ENCODE measurements at places on chromosomes 5 and 9.

- DNase-seq, result peak; percentile 91
Observed at GRCh38 chr9:4665357-4665756, 923 bp downstream of the SPATA6L start.

- no peak for DNase-seq
Observed at GRCh38 chr9:33147416-33148169, 19.5 kb downstream of the B4GALT1 start.

DNA sequence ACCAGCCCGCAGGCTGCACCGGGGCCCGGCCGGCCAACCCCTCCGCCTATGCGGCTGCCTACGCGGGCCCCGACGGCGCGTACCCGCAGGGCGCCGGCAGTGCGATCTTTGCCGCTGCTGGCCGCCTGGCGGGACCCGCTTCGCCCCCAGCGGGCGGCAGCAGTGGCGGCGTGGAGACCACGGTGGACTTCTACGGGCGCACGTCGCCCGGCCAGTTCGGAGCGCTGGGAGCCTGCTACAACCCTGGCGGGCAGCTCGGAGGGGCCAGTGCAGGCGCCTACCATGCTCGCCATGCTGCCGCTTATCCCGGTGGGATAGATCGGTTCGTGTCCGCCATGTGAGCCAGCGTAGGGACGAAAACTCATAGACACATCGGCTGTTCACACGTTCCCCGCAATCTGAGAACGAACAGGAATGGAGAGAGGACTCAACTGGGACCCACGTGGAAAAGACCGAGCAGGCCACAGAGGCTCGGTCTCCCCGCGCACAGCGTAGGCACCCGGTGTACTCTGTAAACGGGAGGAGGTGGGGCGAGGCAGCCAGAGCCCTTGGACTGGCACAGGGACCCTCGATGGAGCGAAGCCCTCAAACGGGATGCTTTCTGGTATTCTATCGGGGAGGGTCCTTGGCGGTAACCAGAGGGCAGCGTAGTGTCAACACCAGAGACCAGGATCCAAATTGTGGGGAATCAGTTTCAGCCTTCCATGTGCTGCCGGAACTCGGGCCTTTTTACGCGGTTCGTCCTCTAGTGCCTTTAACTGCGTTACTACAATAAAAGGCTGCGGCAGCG is 1.9 kb downstream of the FOXE1 start:
- no peak for DNase-seq

DNA sequence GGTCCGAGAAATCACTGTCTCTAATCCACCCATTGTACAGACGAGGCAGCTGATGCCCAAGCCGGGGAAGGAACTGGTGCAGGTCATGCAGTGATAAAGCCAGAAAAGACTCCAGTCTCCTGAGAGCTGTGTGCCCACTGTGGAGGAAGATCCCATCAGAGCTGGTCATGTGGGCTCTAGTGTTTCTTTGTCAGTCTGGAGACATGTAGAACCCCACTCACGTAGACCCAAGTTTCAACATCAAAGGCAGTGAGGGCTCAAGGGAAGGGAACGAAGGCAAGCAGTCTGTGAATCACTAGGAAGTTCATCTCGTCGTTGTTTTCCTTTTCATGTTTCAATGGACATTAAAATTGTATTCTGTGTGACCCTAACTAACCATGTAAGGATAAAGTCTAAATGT is 14.6 kb upstream of the GLIPR2 start:
- DNase-seq, result no peak

DNA sequence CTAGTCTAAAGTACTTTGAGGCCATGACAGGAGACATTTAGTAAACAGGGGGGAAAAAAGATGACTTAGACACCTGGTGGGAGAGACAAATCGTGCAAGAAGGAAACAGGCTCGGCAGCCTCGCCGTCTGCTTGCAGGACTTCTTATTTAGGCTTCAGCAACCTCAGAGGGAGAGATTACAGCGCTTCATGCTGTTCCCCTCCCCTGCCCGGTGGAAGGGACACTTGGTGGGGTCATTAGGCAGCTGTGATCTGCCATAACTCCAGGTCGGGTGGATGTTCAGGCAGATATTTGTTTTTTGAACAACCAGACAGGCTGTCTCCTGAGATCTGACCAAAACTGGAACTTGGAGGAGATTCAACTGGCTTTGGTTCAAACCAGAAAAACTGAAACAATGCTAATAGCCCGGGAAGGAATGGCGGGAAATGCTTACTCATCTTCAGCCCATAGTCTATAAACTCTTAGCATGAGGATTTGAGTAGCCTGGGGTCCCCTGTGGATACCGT is 38.1 kb upstream of the CD180 start:
- peak; percentile 49 for DNase-seq

DNA sequence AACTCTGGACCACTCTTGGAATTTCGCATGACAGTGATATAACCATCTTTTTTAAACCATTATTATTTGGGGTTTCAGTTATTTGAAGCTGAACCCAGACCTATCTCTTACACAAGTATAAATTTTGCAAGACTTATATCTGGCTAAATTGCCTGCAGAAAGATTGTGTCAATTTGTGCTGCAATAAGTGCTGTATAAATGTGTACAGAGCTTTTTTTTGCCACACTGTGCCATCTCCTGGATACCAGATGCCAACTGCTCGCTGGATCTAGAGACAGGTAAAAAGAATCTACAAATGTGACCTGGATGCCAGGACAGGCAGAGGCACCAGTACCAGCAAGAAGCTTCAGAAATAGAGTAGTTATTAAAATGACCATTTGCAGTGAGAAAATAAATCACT is 25.9 kb upstream of the TTC39B start:
- no peak for DNase-seq

- DNase-seq, result no peak
Observed at GRCh38 chr9:17637229-17637628, 58.4 kb downstream of the SH3GL2 start.

DNA sequence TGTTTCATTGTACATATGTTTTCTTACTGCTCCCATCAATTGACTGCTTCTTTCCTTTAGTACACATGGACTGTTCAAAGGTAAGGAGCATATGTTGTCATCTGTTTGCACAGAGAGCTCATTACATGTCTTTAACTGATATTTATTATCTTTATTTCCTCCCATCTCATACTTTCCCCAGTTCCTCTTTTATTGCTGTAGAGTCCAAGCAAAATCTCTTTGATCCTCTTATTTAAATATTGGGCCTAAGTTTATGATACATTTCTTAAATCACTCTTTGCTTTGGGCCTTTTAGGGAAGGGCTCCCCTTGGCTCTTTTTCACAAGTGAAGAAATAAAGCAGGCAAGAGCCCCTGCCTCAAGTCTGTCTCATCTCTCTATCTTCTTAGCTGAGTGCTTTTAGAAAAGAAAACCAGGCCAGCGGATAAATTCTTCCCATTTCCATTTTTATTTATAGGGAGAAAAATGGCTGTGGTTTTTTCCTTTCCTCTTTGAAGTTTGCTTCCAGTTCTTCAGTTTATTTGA is 152.4 kb downstream of the DOCK2 start:
- no peak for DNase-seq

- DNase-seq, result no peak
Observed at GRCh38 chr9:113935677-113936380, 59.7 kb downstream of the ZNF618 start.

DNA sequence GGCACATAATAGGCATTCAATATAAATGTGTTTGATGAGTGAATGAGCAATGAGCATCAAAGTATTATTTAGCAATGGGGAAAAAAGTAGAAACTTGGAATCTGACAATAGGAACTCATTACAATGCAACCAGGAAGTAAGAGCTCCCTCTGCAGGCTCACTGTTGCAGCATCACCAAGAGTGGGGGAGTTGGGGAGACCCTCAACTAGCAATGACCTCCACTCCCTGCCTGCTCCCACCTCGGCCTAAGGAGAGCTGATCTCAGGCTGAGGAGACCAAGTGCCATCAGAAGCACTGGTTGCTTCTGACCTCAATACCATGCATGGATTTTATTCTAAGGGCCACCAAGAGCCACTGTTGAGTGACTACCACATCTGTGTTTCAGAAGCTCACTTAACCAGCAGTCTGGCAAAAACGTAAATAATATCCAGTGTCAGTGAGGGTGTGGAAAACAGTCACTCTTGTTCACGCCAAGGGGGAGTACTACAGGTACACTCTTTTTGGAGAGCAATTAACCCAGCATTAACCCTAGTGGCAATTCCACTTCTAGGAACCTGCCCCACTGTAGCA is 8.0 kb downstream of the VDAC1 start:
- DNase-seq, result no peak

- no peak for DNase-seq
Observed at GRCh38 chr5:22053195-22053594, 799.9 kb downstream of the CDH12 start.

- no peak for DNase-seq
Observed at GRCh38 chr9:114299286-114300152, 23.4 kb upstream of the ORM1 start.

DNA sequence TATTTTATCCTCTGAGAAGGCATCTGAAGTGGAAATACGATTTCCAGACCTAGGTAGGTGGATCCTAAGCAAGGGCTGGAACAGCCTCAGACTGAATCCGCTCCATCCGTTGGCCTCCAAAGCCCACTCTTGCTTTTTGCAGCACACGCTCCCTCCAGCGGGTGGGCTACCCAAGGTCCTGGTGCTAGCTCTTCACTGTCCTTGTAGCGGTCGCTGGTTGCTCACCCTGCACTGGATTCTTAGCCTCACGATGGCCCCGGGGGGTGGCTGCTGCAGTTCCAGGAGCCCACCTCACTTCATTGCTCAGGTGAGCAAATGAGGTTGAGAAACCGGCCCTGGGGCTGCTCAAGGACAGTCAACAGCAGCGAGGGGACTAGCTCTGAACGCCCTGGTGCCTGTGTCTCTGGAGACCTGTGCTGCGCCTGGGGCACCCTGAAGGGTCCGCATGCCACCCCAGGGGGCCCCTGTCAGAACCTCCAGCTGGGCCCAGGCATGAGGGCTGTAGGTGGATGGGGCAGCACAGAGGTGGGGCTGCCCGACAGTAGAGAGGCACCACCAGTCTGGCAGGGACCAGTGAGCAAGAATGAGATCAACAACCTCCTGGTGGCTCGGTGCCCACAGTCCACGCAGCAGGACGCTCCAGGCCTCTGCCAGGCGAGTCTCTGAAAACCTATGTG is 4.3 kb downstream of the MGAT4B start:
- peak; percentile 37 for DNase-seq

GRCh38 chr5:169408731-169409130 is 107.8 kb upstream of the SLIT3 start:
- DNase-seq, result no peak

- DNase-seq, result peak; percentile 45
Observed at GRCh38 chr5:124839371-124839998, 93.0 kb upstream of the ZNF608 start.

DNA sequence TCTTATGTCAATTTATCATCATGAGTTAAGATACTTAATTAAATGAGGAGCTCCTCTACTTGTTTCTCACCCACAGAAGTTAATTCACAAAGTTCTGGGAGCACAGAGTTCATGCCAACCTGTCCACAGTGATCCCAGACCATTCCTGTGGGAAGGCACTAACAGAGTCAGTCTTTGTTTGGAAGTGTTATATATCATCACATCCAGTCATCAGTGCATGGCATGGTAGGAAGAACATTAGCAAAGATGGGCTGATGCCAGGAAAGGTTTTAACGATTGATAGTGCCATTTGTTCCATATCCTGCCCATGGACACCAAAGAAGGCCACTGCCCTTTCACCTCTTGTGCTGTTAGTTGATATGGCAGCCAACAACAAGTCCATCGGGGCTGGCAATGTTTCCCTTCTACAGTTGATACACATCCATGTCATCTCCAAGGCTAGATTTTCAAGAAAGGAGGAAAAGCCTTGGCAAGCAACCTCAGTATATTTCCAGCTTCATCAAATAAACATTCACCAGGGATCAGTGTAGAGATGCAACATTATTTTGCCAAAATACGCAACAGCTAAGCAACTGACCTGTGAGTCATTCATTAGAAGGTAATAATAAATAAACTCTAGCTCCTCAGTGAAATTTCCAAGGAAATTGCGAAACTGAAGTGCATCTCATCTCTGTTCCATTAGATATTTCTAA is 169.6 kb downstream of the RORB start:
- peak; percentile 30 for DNase-seq

DNA sequence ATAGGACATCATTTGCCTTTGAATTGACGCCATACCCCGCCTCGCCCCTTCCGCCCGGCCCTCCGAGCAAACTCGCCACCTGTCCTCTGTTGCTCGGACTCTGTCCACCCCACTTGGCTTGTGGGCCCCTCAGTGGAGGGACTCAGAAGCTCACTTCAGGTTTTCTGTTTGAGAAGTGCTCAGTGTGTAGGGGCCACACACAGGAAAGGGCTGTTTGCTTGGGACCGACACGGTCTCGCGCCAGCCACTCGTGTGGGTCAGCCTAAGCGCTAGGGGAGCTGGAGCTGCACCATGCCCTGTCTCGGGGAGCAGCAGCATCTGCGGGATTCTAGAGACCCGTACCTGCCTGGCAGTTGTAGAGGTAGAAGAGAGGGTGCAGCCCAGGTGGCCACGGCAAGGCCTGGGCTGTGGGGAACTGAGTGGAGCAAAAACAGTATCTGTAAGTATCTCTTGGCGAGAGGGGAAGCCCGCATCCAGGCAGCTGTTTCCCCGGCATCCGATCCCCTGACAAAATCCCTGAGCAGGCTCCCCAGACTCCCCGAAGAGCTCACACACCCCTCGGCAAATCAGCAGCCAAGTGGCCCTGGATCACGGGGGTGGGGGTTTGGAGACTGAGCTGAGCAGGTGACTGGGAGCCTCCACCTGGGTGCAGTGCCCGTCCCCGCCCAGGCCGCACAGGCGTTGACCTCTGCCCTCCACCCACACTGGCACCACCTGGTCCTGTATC is 52.2 kb downstream of the COL5A1 start:
- no peak for DNase-seq

DNA sequence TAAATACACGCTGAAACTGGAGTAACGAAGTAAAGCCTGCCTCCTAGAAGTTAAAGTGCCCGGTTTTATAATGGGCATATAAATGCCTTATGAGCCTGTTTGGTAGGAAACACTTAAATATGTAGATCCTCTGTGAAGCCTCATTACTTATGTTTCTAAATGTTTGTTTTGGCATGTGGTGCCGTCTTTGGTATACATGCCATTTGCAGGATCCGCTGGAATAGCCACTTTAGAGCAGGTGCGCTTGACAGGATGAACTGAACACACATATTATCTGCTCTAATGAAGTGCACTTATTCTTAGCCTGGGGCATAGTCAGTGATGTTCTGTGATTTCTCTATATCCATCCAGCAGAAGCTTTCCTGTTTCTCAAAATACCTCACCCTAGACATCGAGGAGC is 778.1 kb upstream of the WWC1 start:
- no peak for DNase-seq

GRCh38 chr9:130051855-130052254 is 1.9 kb upstream of the GPR107 start:
- DNase-seq, result peak; percentile 85

DNA sequence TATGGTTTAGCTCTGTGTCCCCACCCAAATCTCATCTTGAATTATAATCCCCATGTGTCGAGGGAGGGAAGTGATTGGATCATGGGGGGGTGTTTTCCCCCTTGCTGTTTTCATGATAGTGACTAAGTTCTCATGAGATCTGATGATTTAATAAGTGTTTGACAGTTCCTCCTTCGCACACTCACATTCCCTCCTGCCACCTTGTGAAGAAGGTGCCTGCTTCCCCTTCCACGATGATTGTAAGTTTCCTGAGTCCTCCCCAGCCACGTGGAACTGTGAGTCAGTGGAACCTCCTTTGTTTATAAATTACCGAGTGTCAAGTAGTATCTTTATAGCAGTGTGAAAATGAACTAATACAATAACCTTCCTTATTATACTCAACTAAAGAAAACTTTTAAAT is 24.3 kb upstream of the TEX10 start:
- no peak for DNase-seq
